ENCODE measurements at places on chromosomes 13 and 19. TPM values are rescaled to one million over a fixed set of nuclear protein-coding genes. Genes with fewer than 3 reads are reported as not detected.

DNA sequence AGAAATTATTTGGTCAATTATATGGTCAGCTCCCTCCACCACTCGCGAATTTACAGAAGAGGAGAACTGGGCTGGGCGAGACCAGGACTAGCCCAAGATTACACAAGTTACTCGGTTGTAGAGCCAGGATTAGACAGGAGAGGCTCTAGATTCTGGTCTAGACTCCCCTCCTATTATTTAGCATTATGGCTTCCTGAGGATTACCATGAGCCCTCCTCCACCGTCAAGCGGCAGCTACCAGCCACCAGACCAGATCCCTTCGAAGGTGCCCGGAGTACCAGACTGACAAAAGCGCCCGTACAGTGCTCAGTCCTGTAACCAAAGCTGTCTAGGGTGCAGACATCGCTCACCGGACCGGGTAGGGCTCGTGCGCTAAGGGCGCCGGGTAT, 497 bp upstream of the MLNR start:
- no peak for DNase-seq

GRCh38 chr13:19805765-19806164, 23.0 kb upstream of the PSPC1 start:
- DNase-seq, result no peak

SMIM44 gene
- total RNA-seq, result not detected

- DNase-seq, result no peak
Observed at GRCh38 chr13:101127741-101128353, 288.5 kb downstream of the NALCN start.

FXYD7 gene
- 6.5 TPM for total RNA-seq

LGALS14 gene
- not detected for total RNA-seq

GRCh38 chr13:71606818-71607217, 260.2 kb downstream of the DACH1 start:
- no peak for DNase-seq

- peak; percentile 58 for DNase-seq
Observed at GRCh38 chr13:73765651-73766384, 368.4 kb downstream of the KLF12 start.

DNA sequence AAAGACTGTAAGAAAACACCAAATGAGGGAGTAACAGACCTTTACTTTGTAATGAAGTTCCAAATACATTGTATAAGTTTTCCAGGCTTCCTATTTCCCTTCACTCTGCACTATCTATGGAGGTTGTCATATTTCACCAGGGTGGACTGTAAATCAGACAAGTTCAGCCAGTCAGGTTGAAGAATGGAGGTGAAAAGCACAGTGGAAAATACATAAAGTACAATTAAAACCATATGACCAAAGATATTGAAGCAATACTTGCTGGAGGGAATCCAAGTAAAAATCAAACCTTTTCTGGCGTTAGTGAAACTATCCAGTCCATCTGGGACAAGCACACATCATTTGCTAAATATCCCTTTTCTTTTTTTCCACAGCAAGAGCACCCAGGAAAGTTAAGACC, 3.2 kb downstream of the LHFPL6 start:
- no peak for DNase-seq

DNA sequence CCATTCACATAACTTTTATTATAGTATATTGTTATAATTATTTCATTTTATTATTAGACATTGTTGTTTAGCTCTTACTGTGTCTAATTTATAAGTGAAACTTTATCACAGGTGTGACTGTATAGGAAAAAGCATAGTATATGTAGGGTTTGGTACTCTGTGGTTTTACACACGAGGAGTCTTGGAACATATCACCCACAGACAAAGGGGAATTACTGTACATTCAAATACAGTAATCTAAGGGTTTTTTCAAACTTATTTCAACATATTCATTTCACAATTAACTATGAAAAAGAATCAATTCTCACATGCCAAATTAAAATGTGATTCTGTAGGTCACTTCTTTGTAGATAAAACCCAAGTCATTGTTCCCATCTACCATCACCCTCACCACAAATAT, 46.0 kb downstream of the RBM26 start:
- no peak for DNase-seq

DNA sequence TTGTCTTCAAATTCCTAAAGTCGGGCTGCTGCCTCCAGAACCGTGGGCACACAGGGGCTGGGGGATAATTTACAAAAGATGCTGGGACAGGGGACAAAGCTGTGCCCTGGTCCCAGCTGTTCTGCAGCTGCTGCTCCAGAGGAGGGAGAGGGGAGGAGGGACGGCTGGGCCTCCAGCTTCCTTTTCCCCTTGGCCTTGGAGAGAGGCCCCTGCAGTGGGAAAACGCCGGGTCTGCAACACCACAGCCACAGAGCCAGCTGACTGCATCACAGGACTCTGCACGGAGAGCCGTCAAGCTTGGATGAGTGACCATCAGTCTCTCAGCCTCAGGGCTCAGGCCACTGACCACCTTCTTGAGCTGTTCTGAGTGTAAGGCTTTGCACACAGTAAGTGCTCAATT, 6.1 kb downstream of the DOCK6 start:
- DNase-seq, result no peak

CIC gene
- 84.4 TPM for total RNA-seq

ZNF829 gene
- total RNA-seq, result 8.4 TPM

- no peak for DNase-seq
Observed at GRCh38 chr19:17581211-17581874, 25.9 kb downstream of the COLGALT1 start.

GRCh38 chr13:94646904-94647303, 45.2 kb downstream of the GPR180 start:
- no peak for DNase-seq

GRCh38 chr19:9711815-9712214, 36.9 kb upstream of the ZNF562 start:
- DNase-seq, result no peak

RNF17 gene
- not detected for total RNA-seq

GRCh38 chr13:48502601-48503319, 30.1 kb downstream of the RCBTB2 start:
- DNase-seq, result no peak

ZSCAN4 gene
- not detected for total RNA-seq

ZNF497 gene
- total RNA-seq, result 2.1 TPM

- DNase-seq, result no peak
Observed at GRCh38 chr19:1009041-1009980, 9.1 kb downstream of the GRIN3B start.

GRCh38 chr19:43329989-43330388, 23.5 kb upstream of the CD177 start:
- DNase-seq, result no peak

VWA8 gene
- total RNA-seq, result 18.6 TPM

- no peak for DNase-seq
Observed at GRCh38 chr19:48329167-48329891, 4.0 kb downstream of the EMP3 start.

DNA sequence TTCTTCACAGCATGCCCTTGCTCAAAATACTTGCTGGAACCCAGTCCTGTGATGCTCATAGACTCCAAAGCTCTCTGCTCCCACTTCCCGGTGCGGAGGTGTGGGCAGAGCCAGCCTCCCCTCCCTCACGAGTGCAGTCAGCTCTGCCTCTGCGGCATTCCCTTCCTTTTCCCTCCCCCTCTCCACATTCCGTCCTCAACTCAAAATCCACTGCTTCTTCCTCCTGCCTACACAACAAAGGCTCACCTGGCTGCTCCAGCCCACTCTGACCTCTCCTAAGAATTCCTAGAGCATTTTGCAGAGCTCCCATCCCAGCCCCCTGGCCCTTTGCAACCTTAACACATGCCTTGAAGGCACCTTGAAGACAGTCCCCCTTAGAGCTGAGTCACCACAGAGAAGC, 527.9 kb downstream of the MYO16 start:
- DNase-seq, result no peak

EIF3K gene
- total RNA-seq, result 308 TPM

DNA sequence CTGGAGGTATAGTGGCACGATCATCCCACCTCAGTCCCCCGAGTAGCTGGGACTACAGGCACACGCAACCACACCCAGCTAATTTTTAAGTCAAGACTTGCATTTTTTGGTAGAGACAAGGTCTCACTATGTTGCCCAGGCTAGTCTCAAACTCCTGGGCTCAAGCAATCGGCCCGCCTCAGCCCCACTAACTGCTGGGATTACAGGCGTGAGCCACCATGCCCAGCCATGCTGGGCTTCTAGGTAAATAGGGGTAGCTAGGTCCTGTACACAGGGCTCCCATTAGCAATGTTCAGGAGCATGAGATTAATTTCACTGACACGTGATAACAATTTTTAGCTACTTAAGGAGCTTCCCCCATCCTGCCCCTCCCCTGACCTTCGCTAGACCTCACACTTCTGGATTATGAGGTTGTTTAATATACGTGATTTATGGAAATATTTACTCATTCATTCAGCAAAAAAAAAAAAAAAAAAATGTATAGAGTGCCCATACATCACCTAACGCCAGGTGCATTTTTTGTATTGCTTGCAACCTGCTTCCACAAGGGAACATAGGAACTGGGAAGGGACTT, 19.2 kb downstream of the TMEM272 start:
- no peak for DNase-seq

- no peak for DNase-seq
Observed at GRCh38 chr13:23848019-23848418, 41.2 kb downstream of the MIPEP start.

DNA sequence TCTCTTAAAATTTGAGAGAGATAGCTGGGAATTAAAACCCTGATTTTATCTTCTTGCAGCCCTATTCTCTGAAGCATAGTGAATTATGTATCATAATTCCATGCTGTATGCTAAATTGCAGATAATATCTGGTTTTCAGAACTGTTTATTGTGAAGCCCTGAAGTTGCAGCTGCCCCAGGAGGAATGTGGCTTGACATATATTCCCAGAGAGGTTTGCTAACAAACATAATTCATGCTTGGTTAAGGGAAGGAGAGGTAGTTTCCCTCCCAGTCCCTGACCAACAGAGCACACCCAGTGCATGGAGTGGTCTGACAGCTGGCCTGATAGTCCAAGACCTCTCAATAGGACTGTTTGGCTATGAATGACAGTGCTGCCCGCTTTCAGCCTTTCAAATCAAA, 500.6 kb upstream of the MIR17HG start:
- DNase-seq, result no peak

- no peak for DNase-seq
Observed at GRCh38 chr13:21883713-21884112, 212.8 kb downstream of the FGF9 start.

DNA sequence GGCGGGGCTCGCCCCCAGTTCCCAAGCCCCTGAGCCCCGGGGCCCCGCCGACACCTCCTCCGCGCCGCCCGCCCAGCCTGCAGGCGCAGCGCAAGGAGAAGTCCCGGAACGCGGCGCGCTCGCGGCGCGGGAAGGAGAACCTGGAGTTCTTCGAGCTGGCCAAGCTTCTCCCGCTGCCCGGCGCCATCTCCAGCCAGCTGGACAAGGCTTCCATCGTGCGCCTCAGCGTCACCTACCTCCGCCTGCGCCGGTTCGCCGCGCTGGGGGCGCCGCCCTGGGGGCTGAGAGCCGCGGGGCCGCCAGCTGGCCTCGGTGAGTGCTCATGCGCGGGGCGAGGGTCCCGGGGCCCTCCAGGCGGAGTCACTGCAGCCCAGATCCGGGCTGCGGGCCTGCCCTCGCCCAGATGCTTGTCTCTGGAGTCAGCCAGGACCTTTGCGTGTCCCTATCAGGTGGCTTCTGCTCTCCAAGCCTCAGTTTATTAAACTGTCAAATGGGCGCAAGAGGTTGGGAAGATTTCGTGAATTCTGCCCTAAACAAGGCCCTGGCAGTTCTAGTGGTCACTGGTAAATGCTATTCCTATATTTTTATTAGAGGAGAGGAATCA, 2.0 kb downstream of the NPAS1 start:
- no peak for DNase-seq

APOC4 gene
- total RNA-seq, result not detected

DNA sequence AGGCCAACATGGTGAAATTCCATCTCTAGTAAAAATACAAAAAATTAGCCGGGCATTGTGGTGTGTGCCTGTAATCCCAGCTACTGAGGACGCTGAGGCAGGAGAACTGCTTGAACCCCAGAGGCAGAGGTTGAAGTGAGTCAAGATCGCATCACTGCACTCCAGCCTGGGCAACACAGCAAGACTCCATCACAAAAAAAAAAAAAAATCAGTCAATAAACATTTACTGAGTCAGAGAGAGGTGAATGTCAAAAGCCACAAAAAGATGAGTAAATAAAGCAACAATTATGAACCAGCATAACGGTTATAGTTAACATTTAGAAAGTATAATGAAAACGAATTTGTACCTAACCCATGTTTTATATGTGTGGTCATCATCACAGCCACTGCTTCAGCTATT, 23.1 kb downstream of the PSPC1 start:
- no peak for DNase-seq

DNA sequence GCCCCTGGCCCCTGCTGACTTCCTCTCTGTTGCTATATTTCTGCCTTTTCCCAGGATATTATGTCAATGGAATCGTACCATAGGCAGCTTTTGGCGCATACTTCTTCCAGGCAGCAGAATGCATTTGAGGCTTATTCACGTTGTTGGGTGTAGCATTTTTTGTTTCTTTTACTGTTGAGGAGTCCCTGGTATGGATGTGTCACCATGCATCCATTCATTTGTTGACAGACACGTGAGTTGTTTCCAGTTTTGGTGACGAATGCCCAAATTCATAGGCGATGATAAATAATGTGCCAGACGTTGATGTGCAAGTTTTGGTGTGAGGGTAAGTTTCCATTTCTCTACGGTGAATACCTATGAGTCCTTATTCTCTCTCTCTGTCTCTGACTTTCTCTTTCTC, 5.0 kb downstream of the NFILZ start:
- DNase-seq, result no peak

DNA sequence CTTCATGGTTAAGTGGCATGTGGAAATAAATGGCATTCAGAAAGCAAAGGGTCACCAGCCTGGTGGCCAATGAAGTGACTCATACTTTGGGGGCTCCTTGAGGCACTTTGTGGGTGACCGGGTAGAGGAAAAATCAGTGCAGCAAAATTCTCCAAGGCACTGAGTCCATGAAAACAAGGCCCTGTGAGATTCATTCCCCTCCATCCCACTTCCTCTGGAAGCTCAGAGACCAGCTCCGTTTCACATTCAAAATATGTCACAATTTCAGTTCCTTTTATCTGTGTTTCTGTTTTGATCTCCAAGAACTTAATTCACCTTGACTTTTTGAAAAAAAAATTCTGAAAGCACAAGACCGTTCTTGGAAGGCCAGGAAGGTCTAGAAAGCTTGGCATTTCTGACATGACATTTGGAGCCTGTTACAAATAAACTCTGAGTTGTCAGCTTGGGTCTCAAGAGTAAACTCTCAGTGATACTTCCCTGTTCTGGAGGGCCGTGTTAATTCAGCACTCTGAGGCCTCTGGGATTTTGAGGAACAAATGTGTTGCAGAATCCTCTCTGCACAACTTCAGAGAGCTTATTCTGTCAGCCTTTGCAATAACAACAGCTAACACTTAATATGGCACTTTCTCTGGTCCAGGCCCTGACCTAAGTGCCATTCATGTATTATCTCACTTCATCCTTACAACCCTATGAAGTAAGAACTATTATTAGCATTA, 6.8 kb downstream of the CYSLTR2 start:
- no peak for DNase-seq

CADM4 gene
- total RNA-seq, result 0.43 TPM

- DNase-seq, result no peak
Observed at GRCh38 chr19:40756502-40757110, 5.6 kb downstream of the SNRPA start.

PHLDB3 gene
- 19.8 TPM for total RNA-seq
